Retinal pigment epithelial cell (primary cell): ENCODE measurements at places on chromosomes 2 and 18.

GRCh38 chr18:35491700-35492077, 6.1 kb downstream of the INO80C start:
- no peak for DNase-seq

DNA sequence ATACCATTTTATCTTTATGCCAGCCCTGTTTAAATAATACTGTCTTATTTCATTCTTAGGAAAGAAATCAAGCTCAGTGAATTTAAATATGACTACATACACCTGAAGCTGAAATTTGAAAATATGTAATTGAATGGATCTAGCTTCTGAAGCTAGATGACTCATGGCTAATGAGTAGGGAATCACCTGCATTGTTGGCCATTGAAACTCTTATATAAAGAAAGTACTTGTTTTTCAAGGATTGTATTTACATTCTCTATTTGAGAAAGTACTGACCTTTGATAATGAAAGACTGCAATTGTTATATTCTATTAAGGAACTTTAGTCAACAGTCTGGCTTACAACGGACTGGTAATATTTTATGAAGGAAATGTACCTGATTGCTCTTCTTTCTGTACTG, 346.7 kb upstream of the LRATD1 start:
- no peak for DNase-seq

- no peak for DNase-seq
These were observed 118.6 kb downstream of the AQP4 start for GRCh38 chr18:26746826-26747475.

DNA sequence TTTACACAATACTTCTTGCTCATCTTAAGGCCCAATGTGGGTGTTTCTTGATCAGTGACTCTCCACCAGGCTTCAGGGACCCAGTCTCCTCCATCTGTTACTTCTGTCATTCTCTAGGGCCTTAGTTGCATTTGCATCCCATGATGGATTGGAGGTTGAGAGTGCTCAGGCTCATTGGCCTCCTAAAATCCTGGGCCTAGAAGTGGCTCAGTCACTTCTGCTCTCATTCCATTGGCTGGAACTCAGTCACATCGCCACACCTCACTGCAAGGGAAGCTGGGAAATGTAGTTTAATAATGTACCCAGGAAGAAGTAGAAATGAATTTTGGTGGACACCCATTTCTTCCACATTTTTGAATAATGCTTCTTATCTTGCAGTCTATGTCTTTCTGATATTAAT, 223.5 kb downstream of the HRH4 start:
- DNase-seq, result no peak

DNA sequence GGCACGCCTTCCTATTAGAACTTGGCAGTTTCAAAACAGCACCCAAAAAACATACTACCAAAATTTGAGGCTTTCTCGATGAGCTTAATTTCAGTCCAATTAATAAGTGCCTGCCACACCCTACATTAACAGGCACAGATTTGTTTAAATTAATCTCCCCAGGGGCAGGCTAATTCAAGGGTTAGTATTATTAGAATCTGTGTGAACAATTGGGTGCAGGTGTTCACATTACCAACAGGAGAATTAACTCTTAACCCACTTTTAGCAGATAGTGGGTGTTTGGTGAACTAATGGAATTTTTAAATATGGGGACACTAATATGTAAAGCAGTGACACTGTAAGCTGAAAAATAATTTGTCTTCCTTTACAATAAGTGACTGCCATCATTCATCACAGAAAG, 4.1 kb downstream of the MBD2 start:
- no peak for DNase-seq

DNA sequence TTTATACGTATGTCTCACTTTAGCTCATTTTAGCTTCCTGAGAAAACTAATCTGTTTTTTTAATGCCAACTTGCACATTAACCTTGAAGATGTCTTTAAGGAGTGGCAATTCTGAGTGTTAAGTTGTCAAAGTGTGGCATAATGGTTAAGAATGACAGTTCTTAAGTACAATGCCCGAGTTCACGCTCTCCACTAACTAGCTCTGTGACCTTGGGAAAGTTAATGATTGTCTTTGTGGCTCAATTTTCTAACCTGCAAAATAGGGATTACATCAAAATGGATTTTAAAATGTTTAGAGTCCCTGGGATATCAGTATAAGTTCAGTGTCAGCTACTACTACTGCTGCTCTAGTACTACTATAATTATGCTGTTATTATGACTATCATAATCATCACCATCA, 409.7 kb downstream of the SOCS6 start:
- no peak for DNase-seq

- DNase-seq, result no peak
These were observed 1303.1 kb upstream of the DDX18 start for GRCh38 chr2:116511426-116511825.

DNA sequence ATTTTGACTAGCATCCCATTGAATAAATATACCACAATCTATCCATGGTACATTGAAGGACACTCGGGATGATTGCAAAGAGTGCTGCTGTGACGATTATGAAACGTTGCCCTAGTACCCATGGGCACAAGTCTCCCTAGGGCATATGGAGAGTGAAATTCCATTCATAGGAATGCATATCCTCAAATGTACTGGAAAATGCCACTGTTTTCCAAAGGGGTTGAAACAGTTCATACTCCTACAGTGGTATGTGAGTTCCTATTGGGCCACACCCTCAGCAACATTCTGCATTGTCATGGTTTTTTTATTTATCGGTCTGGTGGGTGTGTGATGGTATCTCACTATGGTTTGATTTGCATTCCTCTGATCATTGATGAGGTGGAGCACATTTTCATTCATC, 130.6 kb downstream of the TWIST2 start:
- no peak for DNase-seq
